CD4-positive, alpha-beta T cell treated with Interleukin-15 for 1 hour (primary cell): ENCODE measurements at places on chromosomes 12 and 14.
A peak's percentile ranks its signal among the peaks of the same experiment; 100 is the strongest.

GRCh38 chr12:122855928-122856831, 20.9 kb downstream of the HIP1R start:
- no peak for DNase-seq

GRCh38 chr12:25500651-25501050, 52.4 kb downstream of the LMNTD1 start:
- DNase-seq = no peak

GRCh38 chr12:11687528-11687927, 38.1 kb downstream of the ETV6 start:
- DNase-seq = no peak

GRCh38 chr14:105141486-105142281, 26.9 kb downstream of the JAG2 start:
- peak; percentile 7 for DNase-seq

DNA sequence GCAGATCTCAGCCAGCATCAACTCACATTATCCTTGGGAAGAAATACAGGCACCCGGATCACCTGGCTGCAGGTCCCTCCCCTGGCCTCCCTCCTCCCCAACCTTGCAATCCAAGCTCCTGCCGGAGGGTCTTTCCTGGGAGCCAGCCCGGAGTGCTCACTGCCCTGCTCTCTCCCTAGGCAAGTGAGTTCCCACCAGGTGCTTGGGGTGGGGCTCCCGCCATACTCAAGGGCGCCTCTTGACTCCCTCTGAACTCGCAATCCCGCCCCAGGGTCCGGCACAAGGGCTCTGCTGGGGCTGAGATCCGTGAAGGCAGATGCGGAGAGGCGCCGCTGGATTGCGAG, 1.2 kb upstream of the CEP170B start:
- no peak for DNase-seq

GRCh38 chr14:90829677-90830076, 13.4 kb upstream of the TTC7B start:
- no peak for DNase-seq
